HepG2 (cell line): ENCODE measurements at places on chromosomes 16 and 17.

- no peaks in the 10 kb centered on the region for H3K27me3 ChIP-seq
- H3K4me1 ChIP-seq = peaks cover 28% of the 10 kb centered on the region
- peak overlapping the region; percentile 31 for H3K27ac ChIP-seq
- H3K4me3 ChIP-seq = no peak overlapping the region
- peaks cover 13% of the 10 kb centered on the region; the same call in 2 of the 3 replicates for H3K36me3 ChIP-seq
Measured at GRCh38 chr16:10979717-10980601, 35.6 kb downstream of the CLEC16A start.

- H3K27me3 ChIP-seq = peaks cover 18% of the 10 kb centered on the region; the same call in 2 of the 3 replicates
- peaks cover 18% of the 10 kb centered on the region for H3K4me1 ChIP-seq
- peak overlapping the region; percentile 32; the same call in 1 of the 2 replicates for H3K4me3 ChIP-seq
- DNase-seq = no peak
Measured at GRCh38 chr16:4298761-4299522, 16.9 kb upstream of the GLIS2 start.

DNA sequence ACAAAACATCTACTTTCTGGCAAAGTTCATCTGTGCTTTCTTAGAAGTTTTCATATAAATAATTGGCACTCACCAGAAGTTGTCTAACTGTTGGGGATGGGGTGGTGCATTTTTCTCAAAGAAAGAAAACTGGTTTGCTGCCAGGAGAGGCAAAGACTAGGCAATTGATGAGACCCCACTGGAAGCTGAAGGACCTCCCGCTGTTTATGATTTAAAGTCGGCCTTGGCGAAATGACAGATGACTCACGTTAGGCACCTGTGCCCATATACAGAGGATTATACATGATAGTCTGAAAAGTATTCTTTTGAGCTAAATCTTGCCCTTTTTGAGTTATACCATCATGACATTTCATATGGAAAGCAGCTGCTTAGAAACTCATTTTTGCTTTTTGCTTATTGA is 193.0 kb upstream of the ZFHX3 start:
- H3K27ac ChIP-seq = no peak overlapping the region
- DNase-seq = no peak
- H3K4me1 ChIP-seq = no peaks in the 10 kb centered on the region
- H3K4me3 ChIP-seq = no peak overlapping the region
- no peaks in the 10 kb centered on the region for H3K27me3 ChIP-seq

DNA sequence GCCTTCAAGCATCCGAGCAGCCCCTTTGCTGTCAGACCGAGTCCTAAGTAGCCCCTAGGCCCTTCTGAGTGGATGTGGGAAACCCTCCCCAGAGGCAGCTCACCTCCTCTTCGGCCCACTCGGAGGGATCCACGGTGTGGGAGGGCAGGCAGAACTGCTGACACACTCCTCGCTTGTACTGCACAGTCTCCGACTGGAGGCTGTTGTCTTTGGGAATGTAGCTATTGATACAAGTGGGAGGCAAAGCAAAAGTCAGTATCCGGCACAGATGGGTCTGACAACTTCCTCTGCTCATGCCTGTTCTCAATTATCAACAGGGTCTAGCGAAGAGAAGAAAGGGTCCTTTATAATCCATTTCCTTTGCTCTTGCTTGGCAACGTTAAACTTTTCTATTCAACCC is 25.9 kb upstream of the FOXJ1 start:
- no peak overlapping the region for H3K4me3 ChIP-seq
- DNase-seq = no peak
- no peaks in the 10 kb centered on the region; the same call in 1 of the 2 replicates for H3K27me3 ChIP-seq
- H3K27ac ChIP-seq = no peak overlapping the region

DNA sequence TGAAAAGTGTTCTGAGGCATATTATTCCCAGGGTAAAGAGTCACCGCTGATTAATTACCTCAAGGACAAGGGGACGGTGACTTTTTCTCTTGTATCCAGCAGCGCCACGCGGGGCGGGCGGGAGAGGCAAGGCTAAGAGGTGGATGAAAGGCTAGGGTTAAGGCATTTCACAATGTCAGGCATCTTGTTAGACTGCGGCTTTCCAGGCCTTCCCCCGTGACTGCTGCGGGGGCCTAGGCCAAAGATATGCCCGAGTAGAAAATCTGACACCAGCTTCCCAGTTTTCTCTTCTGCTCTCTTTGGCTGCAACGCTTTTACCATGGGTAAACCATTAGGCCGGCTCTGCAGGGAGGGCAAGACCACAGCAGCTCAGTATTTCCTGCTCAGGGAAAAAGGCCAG is 698.2 kb downstream of the MAF start:
- H3K36me3 ChIP-seq = no peaks in the 10 kb centered on the region
- H3K27me3 ChIP-seq = no peaks in the 10 kb centered on the region
- no peak overlapping the region for H3K4me3 ChIP-seq
- no peaks in the 10 kb centered on the region for H3K4me1 ChIP-seq
- no peak for DNase-seq
- no peak overlapping the region for H3K27ac ChIP-seq

GRCh38 chr16:17801068-17801467 is 330.3 kb upstream of the XYLT1 start:
- DNase-seq = no peak
- H3K4me3 ChIP-seq = no peak overlapping the region
- no peaks in the 10 kb centered on the region for H3K36me3 ChIP-seq
- H3K27ac ChIP-seq = no peak overlapping the region
- no peaks in the 10 kb centered on the region for H3K4me1 ChIP-seq

DNA sequence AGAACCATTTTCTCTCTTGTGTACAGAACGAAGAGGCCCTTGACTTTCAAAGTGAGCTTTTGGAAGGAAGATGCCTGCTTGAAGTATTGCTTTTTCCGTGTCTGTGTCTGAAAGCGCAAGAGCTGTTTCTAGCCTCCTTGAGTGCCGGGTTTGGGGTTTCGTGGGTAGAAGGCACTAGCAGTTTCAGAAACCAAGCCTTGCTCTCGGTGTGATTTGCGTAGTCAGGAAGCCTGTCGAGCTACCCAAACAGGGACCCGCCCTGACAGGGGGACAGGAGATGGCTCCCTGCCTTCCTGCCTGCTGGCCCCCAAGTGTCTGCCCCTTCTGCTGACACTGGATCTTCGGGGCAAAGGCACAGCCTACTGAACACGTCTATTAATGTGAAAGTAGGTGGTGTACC is 322.0 kb downstream of the MAF start:
- no peaks in the 10 kb centered on the region for H3K4me1 ChIP-seq
- no peak overlapping the region for H3K27ac ChIP-seq
- DNase-seq = no peak
- no peaks in the 10 kb centered on the region for H3K36me3 ChIP-seq
- H3K4me3 ChIP-seq = no peak overlapping the region

DNA sequence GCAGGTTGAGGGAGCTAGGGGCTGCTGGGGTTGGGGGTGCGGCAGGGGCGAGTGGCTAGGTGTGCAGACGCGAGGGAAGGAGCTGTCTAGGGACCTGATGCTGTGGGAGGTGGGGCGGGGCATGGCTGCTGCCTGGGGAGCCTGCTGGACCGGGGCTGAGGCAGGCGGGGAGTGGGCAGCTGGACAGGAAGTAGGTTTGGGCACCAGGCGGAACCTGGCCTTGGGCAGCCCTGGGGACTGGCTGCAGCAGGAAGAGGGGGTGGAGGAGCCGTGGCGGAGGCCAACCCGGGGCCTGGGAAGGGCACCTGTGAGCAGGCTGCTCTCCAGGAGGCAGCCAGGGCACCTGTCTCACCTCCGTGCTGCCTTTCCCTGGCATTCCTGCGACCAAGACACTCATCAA is 5.9 kb upstream of the DNASE1L2 start:
- no peaks in the 10 kb centered on the region for H3K27me3 ChIP-seq
- DNase-seq = no peak
- H3K4me3 ChIP-seq = no peak overlapping the region
- H3K27ac ChIP-seq = no peak overlapping the region
- peaks cover 17% of the 10 kb centered on the region for H3K4me1 ChIP-seq
- peaks cover 23% of the 10 kb centered on the region for H3K36me3 ChIP-seq

- H3K27me3 ChIP-seq = no peaks in the 10 kb centered on the region
- H3K27ac ChIP-seq = no peak overlapping the region
- no peak overlapping the region for H3K4me3 ChIP-seq
Measured at GRCh38 chr17:9241774-9242496, 220.6 kb downstream of the NTN1 start.

- peak; percentile 99 for DNase-seq
- H3K4me3 ChIP-seq = peak within 1 kb of the TSS; percentile 55
- no peaks in the 10 kb centered on the region; the same call in 2 of the 3 replicates for H3K27me3 ChIP-seq
- peak within 1 kb of the TSS; percentile 89 for H3K27ac ChIP-seq
- peaks cover 7% of the 10 kb centered on the region for H3K36me3 ChIP-seq
Measured at GRCh38 chr17:66228887-66229782, at the start of gene APOH. Gene APOH, minus strand, starts transcription at chr17:66229415. Its CDS starts 36 bp downstream, at chr17:66229379.

DNA sequence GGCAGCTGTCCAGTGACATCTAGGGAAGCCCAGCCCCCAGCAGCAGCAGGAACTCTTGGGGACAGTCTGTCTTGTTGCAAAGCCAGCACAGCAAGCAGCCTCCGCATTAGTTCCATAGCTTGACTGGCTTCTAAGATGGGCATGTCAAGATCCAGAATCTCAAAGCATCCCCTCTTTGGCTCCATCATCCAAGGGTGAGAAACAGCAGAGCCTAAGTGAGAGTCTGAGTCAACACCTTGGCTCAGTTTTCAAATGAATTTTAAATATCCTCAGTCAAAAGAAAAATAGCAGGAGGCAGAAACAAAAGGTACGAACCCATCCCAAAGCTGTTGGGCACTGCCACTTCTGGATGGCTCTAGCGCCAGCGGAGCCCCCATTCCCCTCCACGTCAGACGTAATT is 2.2 kb downstream of the CLDN9 start:
- H3K36me3 ChIP-seq = no peaks in the 10 kb centered on the region
- no peak overlapping the region for H3K27ac ChIP-seq
- DNase-seq = no peak
- peaks cover 97% of the 10 kb centered on the region for H3K4me1 ChIP-seq
- H3K27me3 ChIP-seq = peaks cover 22% of the 10 kb centered on the region; the same call in 2 of the 3 replicates

GRCh38 chr17:72460711-72461110 is 339.9 kb downstream of the SOX9 start:
- DNase-seq = no peak
- no peaks in the 10 kb centered on the region for H3K36me3 ChIP-seq
- H3K27me3 ChIP-seq = no peaks in the 10 kb centered on the region
- H3K4me1 ChIP-seq = peaks cover 81% of the 10 kb centered on the region
- no peak overlapping the region for H3K27ac ChIP-seq
- H3K4me3 ChIP-seq = no peak overlapping the region

- DNase-seq = no peak
- no peak overlapping the region for H3K4me3 ChIP-seq
- H3K27ac ChIP-seq = no peak overlapping the region
Measured at GRCh38 chr16:71803305-71803690, 5.3 kb downstream of the AP1G1 start.

DNA sequence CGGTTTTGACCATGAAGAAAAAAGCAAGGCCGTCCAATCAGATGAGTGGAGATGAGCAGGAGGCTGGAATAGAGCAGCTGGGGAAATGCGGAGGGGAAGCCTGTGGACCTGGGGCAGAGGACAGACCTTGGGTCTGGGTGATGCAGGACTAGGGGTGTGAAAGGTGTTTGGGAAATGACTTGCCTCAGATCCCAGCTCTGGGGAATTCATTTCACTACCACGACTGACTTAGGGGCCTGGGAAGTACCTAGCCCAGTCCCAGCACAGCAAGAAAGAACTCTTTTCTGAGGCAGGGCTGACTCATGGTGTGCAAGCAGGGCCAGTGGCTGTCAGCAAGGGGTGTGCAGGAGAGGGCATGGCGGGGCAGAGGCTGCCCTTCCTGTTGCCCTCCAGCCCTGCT is 14.8 kb downstream of the DNAI2 start:
- no peak overlapping the region for H3K27ac ChIP-seq
- H3K36me3 ChIP-seq = no peaks in the 10 kb centered on the region
- DNase-seq = no peak
- no peaks in the 10 kb centered on the region for H3K4me1 ChIP-seq

DNA sequence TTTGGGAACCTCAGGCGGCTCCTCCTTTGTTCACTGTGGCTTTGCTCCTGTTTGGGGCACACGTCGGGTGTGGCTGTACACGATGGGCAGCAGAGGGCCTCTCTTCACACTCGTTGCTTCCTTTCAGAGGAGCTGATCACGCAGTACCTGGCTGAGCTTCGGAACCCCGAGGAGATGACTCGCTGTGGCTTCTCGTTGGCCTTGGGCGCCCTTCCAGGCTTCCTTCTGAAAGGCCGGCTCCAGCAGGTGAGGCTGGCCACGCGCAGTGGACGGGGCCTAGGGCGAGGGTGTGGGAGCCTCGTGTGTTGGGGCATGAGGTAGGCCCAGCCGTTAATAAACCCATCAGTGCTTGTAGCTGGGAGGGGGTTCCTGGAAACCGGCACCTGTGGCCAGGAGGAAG is 85.0 kb upstream of the ZNF750 start:
- H3K36me3 ChIP-seq = peaks cover 41% of the 10 kb centered on the region; the same call in 2 of the 3 replicates
- H3K27me3 ChIP-seq = no peaks in the 10 kb centered on the region
- DNase-seq = peak; percentile 27
- H3K4me1 ChIP-seq = peaks cover 12% of the 10 kb centered on the region
- no peak overlapping the region for H3K4me3 ChIP-seq

- H3K4me3 ChIP-seq = no peak overlapping the region
- peak; percentile 44 for DNase-seq
- H3K36me3 ChIP-seq = no peaks in the 10 kb centered on the region
- H3K27me3 ChIP-seq = peaks cover 4% of the 10 kb centered on the region; the same call in 1 of the 2 replicates
Measured at GRCh38 chr17:72974605-72975232, 117.8 kb downstream of the SLC39A11 start.

GRCh38 chr16:89202422-89203215 is 2.3 kb upstream of the SLC22A31 start:
- H3K4me1 ChIP-seq = peaks cover 24% of the 10 kb centered on the region
- H3K4me3 ChIP-seq = peak overlapping the region; percentile 40; the same call in 1 of the 2 replicates
- no peaks in the 10 kb centered on the region for H3K27me3 ChIP-seq
- no peak for DNase-seq
- no peaks in the 10 kb centered on the region for H3K36me3 ChIP-seq

GRCh38 chr17:74181341-74181740 is 22.1 kb upstream of the RPL38 start:
- no peak overlapping the region for H3K27ac ChIP-seq
- H3K4me1 ChIP-seq = no peaks in the 10 kb centered on the region

DNA sequence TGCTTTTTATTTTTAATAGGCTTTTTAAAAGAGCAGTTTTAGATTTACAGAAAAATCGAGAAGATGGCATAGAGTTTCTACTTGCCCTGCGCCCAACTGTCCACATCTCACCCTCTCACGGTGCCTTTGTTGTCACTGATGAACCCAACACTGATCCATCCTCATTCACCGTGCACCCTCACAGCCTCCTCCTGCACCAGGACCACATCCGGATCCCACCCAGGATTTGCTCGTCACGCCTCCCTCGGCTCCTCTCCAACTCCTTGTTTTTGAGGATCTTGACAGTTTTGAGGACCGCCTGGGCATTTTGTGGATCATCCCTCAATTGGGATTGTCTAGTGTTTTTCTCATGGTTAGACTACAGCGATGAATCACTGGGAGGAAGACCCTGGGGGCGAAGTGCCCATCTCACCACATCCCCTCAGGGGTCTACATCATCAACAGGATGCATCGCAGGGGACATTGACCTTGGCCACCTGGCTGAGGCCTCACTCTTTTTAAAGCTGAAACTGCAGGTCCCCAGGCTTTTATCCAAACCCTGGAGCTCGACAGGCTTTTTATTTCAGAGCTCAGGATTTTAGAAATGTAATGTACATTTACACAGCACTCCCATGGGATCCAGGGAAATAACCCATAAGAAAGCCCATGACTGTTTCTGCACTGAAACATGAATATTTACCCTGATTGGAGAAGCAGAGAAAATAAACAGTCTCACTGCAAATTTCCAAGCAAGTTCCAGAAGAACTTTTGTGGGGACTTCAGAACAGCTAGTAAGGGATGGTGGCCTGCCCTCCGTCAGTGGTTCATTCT is 71.8 kb upstream of the ZNF469 start:
- H3K4me1 ChIP-seq = peaks cover 26% of the 10 kb centered on the region
- H3K27me3 ChIP-seq = peaks cover 3% of the 10 kb centered on the region; the same call in 1 of the 2 replicates
- no peak overlapping the region for H3K4me3 ChIP-seq
- no peaks in the 10 kb centered on the region for H3K36me3 ChIP-seq

- H3K4me1 ChIP-seq = peaks cover 27% of the 10 kb centered on the region
- DNase-seq = no peak
- no peak overlapping the region for H3K27ac ChIP-seq
- H3K4me3 ChIP-seq = no peak overlapping the region
- no peaks in the 10 kb centered on the region for H3K27me3 ChIP-seq
Measured at GRCh38 chr17:17750881-17751280, 69.6 kb downstream of the RAI1 start.
